ENCODE measurements at places on chromosomes 7 and 10.

DNA sequence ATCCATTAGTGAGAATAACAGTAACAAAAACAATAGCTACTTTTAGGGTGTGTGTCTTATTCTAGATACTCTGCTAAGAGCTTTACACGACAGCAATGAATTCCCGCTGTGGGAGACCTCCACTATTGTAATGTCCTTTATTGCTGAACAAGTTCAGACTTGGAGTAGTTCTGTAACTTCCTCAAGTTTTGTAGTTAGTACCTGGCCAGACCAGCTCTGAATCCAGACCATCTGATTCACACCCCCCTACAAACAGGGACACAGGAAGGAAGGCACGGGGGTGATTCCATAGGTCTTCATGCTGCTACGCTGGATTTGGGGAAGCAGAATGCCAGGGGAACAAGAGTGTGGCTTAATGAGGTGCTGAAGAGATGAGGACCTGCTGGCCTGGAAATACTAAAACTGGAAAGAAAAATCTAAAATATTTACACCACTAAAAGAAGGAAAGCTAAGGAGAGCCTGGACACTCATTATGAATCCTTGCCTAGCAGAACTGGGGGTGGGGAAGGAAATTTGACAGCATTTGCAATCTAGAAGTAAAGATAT lies 194.6 kb upstream of the TMEM72 start:
- DNase-seq, result no peak

- DNase-seq, result no peak
These were observed 149.7 kb downstream of the FRMD4A start for GRCh38 chr10:14180911-14181566.

- DNase-seq, result peak; percentile 34
These were observed 282.0 kb downstream of the ADK start for GRCh38 chr10:74432841-74433594.

GRCh38 chr7:64945503-64946175 lies 42.6 kb downstream of the ZNF273 start:
- no peak for DNase-seq

- no peak for DNase-seq
These were observed 8.7 kb upstream of the OGA start for GRCh38 chr10:101826852-101827434.

GRCh38 chr10:11208908-11209829 lies 191.5 kb downstream of the CELF2 start:
- DNase-seq, result no peak

DNA sequence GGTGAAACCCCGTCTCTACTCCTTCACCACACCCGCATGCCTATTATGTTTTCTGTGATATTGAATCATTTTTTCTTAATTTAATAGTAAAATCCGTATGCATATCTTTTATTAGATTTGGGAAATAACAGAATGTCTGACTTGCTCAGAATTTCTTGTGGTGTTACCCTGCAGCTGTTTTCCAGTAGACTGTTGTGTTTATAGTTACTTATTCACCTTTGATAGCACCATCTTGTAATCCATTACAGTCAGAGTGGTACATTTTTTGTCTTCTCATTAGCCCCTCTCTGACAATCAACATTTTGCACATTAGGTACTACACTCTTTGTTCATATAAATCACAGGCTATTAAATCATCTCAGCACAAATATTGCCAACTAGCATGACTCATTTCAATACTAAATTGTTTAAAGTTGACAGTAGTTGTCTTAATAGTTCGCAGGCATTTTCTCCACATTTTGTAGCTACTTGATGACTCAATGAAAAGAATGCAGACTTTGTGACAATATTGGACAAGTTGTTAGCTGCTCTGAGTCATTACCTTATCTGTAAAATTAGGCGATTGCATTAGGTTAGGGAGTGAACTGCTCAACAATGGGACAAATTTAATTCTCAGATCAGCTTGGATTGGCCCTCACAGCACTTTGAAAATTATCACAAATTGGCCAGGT lies 17.8 kb upstream of the SLC16A12 start:
- no peak for DNase-seq

DNA sequence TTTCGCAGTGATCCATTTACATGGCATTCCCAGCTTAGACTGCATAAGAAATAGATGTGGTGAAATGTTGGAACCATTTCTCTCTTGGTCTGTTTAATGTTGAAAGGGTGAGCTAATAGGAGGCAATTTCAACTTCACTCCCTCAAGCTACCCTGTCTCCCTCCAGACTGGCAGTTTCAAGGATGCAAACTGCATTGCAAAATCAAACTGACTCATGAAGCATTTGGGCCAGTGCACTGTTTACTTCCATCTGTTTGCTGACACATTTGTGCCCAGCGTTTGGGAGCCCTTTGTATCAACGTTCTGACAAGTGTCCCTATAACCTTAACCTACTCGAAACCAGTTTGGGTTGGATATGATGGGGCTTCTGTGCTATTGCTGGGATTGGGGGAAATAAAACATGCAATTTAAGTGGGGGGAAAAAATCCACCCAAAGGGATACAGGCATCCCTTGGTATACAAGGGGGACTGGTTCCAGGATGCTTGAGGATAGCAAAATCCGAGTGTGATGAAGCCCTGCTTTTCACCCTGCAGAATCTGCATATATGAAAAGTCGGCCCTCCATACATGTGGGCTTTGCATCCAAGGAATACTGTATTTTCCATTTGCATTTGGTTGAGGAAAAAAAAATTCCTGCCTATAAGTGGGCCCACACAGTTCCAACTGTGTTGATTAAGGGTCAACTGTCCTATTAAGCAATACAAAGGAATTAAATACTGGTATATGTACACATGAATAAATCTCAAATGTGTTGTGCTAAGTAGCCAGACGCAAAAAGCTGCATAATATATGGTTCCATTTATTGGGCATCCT lies 15.6 kb downstream of the RHEB start:
- no peak for DNase-seq

- no peak for DNase-seq
These were observed 7.8 kb upstream of the CAMK1D start for GRCh38 chr10:12341526-12341925.

DNA sequence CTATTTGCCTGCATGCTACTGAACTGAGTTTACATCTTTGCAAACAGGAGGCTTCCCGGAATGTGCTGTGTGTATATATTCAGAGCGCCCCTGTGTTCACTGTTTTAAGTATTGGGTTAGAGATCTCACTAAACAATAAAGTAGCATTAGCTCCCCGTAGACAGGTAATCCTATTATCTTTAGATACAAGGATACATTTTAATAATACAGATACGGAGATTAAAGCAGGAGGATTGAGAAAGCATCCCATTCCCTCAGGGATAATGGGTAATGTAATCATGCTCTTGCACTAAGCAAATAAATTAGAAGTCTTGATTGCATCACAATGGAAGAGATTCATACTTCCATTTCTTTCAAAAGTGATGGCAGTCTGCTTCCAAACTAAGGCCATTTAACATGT lies 809.0 kb downstream of the NRG3 start:
- DNase-seq, result no peak

GRCh38 chr10:122875843-122876466 lies 3.4 kb downstream of the FAM24B start:
- DNase-seq, result no peak

GRCh38 chr10:126843299-126843934 lies 61.8 kb upstream of the DOCK1 start:
- no peak for DNase-seq

DNA sequence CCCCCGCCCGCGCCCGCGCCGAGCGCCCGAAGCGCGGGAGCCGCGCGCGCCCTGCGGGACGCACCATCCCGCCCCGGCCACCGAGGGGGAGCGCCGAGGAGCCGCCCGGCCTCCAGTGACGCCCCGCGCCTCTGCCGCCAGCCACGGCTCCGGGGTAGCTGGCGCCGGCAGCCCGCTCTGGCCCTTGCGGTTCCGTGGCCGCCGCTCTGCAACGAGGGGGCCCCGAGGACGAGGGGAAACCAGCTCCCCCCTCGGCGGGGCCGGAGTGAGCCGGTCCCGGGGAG lies at the start of gene PAXIP1:
TSS of gene PAXIP1 (minus strand) at position 33 of the 284 bp plus-strand sequence. CDS start 195 bp downstream, outside the sequence.
- no peak for DNase-seq

GRCh38 chr7:158676906-158677305 lies 27.7 kb downstream of the NCAPG2 start:
- DNase-seq, result no peak

- no peak for DNase-seq
These were observed 105.5 kb downstream of the CHN2 start for GRCh38 chr7:29300026-29300480.

GRCh38 chr7:123154231-123154860 lies 45.4 kb downstream of the SLC13A1 start:
- DNase-seq, result peak; percentile 47

DNA sequence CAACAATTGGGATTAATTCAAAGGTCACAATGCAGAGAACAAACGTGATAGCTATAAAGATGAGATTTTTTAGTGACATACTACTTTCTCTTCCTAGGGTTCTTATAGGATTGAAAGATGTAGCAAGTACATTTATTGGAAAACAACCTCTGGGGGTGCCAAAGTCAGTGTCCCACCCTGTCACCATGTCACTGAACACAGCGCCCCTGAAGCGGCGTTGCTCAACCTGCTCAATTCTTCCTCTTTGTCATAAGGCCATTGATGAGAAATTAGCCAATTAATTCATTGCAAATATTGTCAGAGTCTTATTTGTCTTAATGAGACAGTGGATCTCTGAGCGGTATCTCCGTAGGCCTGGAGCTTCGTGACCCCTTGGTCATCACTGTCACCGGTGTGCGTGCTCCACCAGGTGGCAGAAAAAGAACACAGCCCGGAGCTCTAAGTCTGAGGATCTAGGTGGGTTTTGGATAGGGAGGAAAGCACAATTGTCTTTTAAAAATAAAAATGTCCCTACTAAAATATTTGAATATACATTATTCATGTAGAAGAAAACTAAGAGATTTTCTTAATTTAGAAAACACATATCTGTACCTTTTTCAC lies 362.6 kb downstream of the PAXIP1 start:
- no peak for DNase-seq

- DNase-seq, result no peak
These were observed 191.7 kb upstream of the FERD3L start for GRCh38 chr7:19336836-19337383.

GRCh38 chr10:126331101-126331500 lies 57.2 kb downstream of the ADAM12 start:
- DNase-seq, result no peak

- DNase-seq, result no peak
These were observed 175.5 kb upstream of the SHH start for GRCh38 chr7:155987681-155988235.

- no peak for DNase-seq
These were observed 91.3 kb downstream of the MPLKIP start for GRCh38 chr7:40043164-40043563.

GRCh38 chr10:17368708-17369272 lies 85.6 kb downstream of the ST8SIA6 start:
- no peak for DNase-seq

DNA sequence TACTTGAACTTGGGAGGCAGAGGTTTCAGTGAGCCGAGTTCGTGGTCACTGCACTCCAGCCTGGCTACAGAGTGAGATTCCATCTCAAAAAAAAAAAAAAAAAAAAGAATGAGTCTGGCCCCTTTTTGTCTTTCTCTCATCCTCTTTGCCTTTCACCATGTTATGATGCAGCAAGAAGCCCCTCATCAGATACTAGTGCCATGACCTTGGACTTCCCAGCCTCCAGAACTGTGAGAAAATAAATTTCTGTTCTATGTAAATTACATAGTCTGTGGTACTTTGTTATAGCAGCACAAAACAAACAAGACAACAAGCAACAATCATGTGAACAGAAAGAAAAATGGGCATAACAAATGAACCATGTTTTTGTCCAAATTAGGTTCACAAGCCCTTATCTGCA lies 2.3 kb upstream of the DBNL start:
- DNase-seq, result no peak

GRCh38 chr10:70993051-70993450 lies 104.7 kb upstream of the PCBD1 start:
- no peak for DNase-seq
